Retina (tissue), 1 donor: ENCODE measurements at places on chromosomes 4 and X.
A peak's percentile ranks its signal among the peaks of the same experiment; 100 is the strongest.

DNA sequence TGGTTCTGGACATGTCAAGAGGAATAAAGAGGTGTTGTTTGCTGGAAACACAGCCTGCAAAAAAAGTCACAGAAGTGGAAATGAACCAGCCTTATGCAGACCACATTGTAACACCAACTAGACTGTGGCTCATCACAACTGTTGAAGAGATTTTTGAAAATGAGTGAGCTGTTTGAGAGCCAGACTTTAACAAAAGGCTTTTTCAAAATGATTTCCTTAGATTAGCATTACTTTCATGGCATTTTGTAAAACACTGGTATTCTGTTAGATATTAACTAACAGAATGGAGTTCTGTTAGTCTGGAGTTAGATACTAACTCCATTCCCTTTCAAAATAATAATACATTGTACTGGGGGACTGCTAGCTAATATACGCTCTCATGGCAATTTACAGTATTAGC is 60.6 kb upstream of the GABRA2 start:
- DNase-seq = no peak

- no peak for DNase-seq
These were observed 59.4 kb upstream of the PPP4R3C start for GRCh38 chrX:27522500-27522899.

GRCh38 chrX:135541351-135541750 is 20.9 kb downstream of the INTS6L start:
- DNase-seq = no peak

- DNase-seq = no peak
These were observed 185.6 kb upstream of the GALNT7 start for GRCh38 chr4:172983014-172983413.

- no peak for DNase-seq
These were observed 1.9 kb downstream of the GASK1B start for GRCh38 chr4:158170691-158171561.

- no peak for DNase-seq
These were observed 15.5 kb upstream of the HSD17B10 start for GRCh38 chrX:53449632-53450031.

- DNase-seq = no peak
These were observed 7.4 kb downstream of the ACOX3 start for GRCh38 chr4:8433136-8433535.

DNA sequence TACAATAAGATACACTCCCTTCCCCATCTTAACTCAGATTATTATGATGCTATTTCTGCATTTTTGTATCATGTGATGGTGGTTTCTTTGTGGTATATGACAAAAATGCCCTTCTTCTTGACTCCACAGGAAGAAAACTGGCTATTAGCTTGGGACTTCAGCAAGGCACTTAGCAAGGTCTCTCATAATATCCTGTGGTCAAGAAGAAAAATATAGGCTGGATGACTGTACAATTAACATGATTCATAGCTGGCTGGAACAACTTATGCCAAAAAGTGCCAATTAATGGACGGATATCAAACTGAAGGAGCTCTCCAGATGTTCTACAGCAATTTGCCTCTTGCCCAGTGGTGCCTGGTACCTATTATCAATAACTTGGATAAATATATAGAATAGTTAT is 2.3 kb upstream of the MID1IP1 start:
- no peak for DNase-seq

GRCh38 chr4:163343604-163344146 is at the start of gene NPY5R:
TSS of gene NPY5R (plus strand) at chr4:163343892. CDS start at chr4:163350274, 6,382 bp downstream.
- peak; percentile 71 for DNase-seq

DNA sequence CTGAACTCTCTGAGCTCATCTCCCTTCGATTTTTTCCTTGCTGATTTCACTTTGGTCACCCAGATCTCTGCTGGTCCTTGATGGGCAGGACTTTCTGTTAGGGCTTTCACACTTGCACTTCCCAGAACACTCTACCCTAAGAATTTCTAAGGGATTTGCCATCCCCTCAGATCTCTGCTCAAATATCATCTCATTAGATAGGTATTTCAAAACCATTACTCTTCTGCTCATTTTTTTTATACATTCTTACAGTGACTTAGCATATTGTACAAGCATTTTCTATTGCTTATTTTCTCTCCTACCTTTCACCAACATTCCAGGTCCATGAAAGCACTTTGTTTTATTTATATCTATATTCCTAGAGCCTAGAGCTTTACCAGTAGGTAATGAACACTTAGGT is 913.3 kb downstream of the PDHA2 start:
- DNase-seq = no peak
